ENCODE measurements at places on chromosomes 12 and 14.
A peak's percentile ranks its signal among the peaks of the same experiment; 100 is the strongest.

DNA sequence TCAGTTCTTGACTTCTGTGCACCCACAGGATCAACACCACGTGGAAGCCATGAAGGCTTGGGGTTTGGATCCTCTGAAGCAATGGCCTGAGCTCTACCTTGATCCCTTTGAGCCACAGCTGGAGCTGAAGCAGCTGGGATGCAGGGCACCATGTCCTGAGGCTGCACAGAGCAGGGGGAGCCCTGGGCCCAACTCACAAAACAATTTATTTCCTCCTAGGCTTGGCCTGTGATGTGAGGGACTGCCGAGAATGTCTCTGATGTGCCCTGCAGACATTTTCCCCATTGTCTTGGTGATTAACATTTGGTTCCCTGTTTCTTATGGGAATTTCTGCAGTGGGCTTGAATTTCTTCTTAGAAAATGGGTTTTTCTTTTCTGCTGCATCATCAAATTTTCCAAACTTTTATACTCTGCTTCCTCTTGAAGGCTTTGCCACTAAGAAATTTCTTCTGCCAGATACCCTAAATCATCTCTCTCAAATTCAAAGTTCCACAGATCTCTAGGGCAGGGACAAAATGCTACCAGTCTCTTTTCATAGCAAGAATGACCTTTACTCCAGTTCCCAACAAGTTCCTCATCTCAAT, 288.2 kb downstream of the CCDC59 start:
- no peak for DNase-seq

- DNase-seq: no peak
Observed at GRCh38 chr12:30936036-30936435, 9.5 kb downstream of the TSPAN11 start.

- DNase-seq: no peak
Observed at GRCh38 chr12:86903159-86903558, 647.0 kb upstream of the MGAT4C start.

DNA sequence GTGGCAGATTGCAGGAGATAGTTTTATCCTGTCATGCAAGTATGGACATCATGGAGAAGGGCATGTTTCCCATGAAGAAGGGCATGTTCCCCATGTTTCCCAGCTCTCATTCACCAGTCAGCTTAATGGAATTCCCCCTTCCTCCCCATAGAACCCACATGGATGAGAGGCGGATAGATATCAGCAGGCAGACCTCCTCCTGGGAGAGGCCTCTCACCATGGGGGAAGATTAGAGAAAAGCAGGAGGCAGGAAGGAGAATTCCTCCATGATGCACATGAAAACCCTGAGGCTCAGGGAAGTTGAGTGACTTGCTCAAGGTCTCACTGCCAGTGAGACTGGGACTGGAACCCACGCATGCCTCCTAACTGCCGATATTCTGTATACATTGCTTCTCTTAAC, 92.9 kb upstream of the FOXN3 start:
- DNase-seq: no peak

- no peak for DNase-seq
Observed at GRCh38 chr14:54797986-54798385, 104.6 kb downstream of the GCH1 start.

DNA sequence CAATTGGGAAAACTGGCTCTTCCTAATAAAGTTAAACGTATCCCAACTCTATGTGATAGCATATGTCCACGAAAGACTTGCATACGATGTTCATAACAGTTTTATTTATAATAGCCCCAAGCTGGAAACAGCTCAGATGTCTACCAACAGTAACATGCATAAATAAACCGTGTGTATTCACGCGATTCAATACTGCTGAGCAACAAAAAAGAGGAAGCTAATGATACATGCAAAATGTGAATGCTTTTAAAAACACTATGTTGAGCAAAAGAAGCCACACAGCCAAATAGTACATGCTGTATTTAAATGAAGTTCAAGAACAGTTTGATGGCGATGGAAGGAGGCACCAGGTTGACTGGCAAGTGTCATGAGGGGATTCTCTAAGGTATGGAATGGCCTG, 55.7 kb downstream of the TRIM9 start:
- peak; percentile 41 for DNase-seq

GRCh38 chr12:123807670-123808069, 45.6 kb downstream of the DNAH10 start:
- DNase-seq: peak; percentile 18

DNA sequence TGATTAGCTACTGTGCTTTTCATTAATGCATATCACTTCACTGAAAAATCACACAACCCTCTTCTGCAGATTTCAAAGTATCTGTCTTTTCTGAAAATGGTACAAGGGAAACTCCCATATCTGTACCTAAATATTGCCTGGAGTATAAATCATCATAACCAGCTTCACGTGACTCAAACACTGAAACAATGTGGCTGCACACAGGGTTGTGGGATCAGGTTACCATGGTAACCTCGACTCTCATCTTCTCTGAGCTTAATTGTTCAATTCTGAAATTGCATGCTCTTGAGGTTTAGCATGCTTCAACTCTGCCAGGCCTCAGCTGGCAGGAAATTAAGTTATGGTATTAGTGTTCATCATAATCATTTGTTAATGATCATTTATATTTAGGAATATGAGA, 77.5 kb upstream of the CPSF6 start:
- DNase-seq: no peak

DNA sequence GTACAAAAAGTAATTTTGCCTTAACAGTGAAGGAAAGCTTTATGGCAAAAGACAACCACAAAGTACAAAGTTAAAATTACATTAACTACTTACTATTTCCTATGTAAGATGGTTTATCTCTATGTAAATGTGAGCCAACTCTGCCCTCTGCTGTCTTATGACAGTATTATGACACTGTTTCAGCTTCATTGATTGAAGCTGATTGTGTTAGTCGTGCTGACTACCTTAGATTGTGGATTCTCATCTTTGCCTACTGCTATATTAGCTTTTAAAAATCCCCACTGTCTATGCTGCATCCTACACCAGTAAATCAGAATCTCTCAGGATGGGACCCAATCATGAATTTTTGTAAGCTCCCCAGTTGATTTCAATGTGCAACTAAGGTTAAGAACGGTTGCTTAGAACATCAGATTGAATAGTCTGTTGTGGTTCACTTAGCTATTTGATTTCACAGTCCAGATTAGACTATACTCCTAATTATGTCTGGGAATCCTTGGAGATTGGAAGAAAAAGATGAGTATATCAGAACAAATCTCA, 12.2 kb upstream of the SPTB start:
- peak; percentile 67 for DNase-seq

DNA sequence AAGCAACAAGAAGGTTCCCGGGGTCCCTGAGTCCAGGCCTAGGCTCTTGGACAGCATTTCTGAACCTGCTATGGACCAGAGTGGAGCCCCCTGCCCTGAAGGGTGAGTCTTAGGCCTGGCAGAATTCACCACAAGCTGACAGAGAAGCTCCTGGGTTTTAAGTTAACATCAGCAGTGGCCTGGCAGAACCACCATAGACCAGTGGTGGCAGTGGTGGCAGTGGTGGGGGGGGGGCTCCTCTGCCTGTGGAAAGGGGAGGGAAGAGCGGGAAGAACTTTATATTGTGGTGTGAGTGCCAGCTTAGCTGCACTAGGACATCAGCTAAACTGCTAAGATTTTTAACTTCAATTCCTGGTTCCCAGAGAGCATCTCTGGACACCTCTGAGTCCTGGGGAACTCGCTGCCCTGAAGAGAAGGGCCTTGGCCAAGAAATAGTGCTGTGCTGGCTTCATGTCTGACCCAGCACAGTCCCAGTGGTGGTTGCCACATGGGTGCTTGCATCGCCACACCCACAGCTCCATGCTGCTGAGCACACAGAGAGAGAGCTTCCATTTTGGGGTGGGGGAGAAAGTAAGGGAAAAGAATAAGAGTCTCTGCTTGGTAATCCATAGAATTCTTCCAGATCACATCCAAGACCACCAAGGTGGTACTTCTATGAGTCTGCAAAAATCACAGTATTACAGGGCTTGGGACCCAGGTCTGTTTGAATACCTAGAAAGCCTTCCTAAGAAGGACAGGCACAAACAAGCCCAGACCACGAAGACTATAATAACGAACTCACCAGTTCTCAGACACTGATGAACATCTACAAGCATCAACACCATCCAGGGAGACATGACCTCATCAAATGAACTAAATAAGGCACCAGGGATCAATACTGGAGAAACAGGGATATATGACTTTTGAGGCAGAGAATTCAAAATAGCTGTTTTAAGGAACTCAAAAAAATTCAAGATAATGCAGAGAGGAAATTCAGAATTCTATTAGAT, 20.4 kb upstream of the RNF212B start:
- DNase-seq: no peak

DNA sequence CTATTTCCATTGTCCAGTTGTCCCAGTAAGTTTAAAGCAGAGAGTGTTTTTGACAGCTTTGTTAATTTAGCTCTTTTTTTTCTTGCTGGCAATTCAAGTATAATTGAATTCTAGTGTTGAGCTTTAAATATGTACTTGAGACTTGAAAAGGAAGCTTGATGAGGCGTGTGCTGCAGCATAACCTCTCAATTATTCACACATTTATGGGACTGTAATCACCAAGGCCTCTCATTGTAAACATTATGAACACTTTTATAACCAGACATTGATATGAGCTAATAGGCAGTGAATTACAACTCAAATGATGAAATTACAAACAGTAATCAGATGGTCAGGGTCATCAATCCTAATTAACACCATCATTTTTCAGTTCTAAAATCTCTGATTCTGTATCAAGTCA, 378.0 kb upstream of the DDHD1 start:
- no peak for DNase-seq

DNA sequence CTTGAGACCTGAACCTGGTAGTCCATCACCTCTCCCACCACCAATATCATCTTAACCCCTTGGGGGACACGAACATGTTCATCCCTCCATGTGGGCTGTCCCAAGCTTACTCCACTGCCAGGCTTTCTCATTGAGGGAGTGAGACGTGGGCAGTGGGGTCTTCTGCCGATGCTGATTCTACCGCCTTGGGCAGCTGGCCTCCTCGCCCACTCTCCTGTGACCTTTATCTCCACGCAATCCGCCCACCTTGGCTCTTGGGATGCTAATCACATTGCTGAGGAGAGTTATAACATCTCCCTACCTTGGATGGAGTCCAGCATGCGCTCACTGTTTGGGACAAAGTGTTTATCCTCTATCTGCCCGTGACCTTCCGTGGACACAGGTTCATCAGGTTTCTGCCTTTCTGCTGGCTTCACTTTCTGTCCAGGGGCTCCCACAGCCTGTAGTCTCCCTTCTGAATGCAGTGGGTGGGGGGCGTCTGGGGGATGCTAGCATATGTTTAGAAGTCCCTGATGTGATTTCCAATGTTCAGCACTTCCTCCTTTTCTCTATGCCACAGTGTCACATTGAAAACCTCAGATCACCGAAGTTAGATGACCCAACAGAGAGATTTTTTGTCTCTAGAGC, 53.2 kb upstream of the ESRRB start:
- no peak for DNase-seq
